Prostate gland (tissue), 2 donors: ENCODE measurements at places on chromosomes 16 and 17. TPM values are rescaled to one million over a fixed set of nuclear protein-coding genes. Genes with fewer than 3 reads are reported as not detected.

DNA sequence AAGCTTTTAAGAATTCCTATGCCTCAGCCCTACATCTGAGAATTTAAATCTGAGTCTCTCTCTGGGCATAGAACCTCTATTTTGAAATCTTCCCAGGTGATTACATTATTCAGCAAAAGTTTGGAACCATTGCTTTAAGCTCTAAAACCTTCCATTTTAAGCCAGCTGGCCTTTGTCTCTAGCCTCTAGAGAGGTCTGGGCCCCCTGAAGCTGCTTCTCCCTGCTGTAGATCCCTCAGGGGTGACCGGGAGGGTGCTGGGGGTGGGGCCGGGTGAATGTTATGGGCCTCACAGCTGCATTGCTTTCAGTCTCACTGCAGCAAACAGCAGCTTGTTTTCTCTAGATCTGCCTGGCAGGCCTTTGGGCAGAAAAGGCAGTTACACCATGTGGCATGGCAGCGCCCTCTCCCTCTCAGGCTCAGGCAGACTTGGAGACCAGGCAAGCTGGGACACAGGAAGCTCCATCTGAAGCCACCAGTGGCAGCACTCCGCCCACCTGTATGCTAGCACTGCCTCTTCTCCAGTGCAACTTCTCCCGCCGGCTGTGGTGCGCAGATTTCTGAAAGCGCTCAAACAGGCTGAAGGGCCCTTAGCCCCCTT, 66.3 kb downstream of the MPRIP start:
- H3K27ac ChIP-seq, result peak overlapping the region; percentile 4
- H3K36me3 ChIP-seq, result no peaks in the 10 kb centered on the region
- no peaks in the 10 kb centered on the region for H3K27me3 ChIP-seq

- H3K4me1 ChIP-seq, result no peaks in the 10 kb centered on the region
- H3K36me3 ChIP-seq, result peaks cover 8% of the 10 kb centered on the region
- H3K27me3 ChIP-seq, result no peaks in the 10 kb centered on the region
These were observed 667 bp downstream of the PSMD3 start for GRCh38 chr17:39981207-39981741.

DNA sequence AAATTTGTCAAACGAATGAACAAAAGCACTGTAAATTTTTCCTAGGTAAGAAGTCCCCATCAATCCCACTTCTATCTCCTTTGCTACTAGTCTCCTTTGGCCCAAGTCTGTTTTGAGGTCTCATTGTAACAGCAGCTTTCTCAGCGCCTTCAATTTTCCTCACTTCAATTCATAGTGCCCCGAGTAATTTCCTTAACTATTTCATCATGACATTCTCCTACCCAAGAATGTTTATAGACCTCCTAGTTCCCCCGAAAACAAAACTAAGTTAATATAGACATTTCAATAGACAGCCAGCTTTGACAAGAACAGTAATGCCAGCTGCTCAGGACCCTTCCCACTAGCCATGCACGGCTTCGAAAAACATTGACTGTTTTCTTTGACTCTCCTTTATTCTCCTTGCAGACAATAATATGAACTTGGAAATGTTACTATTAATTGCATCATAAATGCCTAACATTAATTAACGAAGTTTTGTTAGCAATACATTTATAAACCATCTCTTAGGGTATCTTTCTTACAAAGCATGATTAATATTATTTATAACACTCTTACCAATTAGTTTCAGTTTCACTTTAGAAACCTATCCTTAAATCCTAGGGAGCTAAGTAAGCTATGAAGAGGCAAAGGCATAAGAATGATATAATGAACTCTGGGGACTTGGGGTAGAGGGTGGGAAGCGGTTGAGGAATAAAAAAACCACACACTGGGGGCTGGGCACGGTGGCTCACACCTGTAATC, 22.8 kb downstream of the GLG1 start:
- H3K27me3 ChIP-seq, result no peaks in the 10 kb centered on the region
- no peaks in the 10 kb centered on the region for H3K36me3 ChIP-seq
- no peak overlapping the region for H3K27ac ChIP-seq
- no peak overlapping the region for H3K4me3 ChIP-seq

Gene APPBP2
- total RNA-seq, result 50.0 TPM

DNA sequence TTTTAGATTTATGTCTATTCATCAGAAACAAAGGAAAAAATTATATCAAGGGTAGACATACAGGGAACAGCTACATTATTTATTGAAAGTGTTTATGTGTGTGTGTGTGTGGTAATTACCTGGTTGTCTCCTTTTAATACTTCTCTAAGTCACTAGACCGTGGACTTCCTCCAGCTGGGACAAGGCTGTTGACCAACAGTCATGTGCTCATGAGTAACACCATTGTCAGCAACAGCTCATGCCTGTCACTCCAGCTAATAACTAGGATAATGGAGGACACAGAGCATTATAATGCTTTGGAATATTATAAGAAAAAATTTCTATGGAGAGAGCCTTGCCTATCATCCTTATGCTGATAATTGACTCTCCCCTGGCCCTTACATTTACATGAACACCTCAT, 125.3 kb upstream of the SALL1 start:
- H3K27ac ChIP-seq, result no peak overlapping the region
- no peaks in the 10 kb centered on the region for H3K36me3 ChIP-seq
- no peaks in the 10 kb centered on the region for H3K4me1 ChIP-seq
- no peak for DNase-seq
- H3K27me3 ChIP-seq, result no peaks in the 10 kb centered on the region
- H3K4me3 ChIP-seq, result no peak overlapping the region

- H3K36me3 ChIP-seq, result no peaks in the 10 kb centered on the region
- peaks cover 7% of the 10 kb centered on the region for H3K4me1 ChIP-seq
- H3K27me3 ChIP-seq, result no peaks in the 10 kb centered on the region
- H3K27ac ChIP-seq, result peak overlapping the region; percentile 6
These were observed 61.4 kb downstream of the ZDHHC7 start for GRCh38 chr16:84949772-84950436.

- no peak for DNase-seq
- H3K27ac ChIP-seq, result no peak overlapping the region
- H3K4me3 ChIP-seq, result no peak overlapping the region
- H3K27me3 ChIP-seq, result no peaks in the 10 kb centered on the region
These were observed 11.0 kb downstream of the ITGAM start for GRCh38 chr16:31270795-31271194.

DNA sequence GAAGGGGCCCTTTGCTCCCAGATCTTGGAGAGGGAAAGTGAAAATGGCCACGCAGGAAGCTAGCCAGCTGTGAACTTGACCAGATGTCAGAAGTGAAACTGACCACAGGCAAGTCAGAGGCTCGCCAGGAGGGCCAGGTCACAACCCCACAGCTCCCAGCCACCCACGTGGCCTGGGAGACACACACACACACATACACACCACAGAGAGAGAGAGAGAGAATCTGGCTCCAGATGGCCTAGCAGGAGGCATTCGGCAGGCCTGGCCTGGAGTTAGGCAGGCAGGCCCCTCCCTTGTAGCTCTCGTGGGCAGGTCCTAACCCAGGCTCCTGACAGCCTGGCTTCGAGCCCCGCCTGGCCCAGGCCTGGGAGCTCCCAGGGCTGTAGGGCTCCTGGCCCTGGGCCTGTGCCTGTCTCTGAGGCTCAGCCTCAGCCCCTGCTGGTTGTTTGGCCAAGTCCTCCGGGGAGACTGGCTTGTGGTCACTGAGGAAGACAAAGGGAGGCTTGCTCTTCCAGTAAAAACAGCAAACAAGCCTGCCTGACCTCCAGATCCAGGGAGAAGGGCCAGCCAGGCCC, 20.2 kb downstream of the NGFR start:
- no peak overlapping the region for H3K4me3 ChIP-seq
- peak; percentile 83 for DNase-seq
- no peaks in the 10 kb centered on the region for H3K27me3 ChIP-seq

- no peak overlapping the region for H3K27ac ChIP-seq
- no peaks in the 10 kb centered on the region for H3K27me3 ChIP-seq
- DNase-seq, result no peak
- no peaks in the 10 kb centered on the region for H3K4me1 ChIP-seq
- no peak overlapping the region for H3K4me3 ChIP-seq
- no peaks in the 10 kb centered on the region for H3K36me3 ChIP-seq
These were observed 10.9 kb upstream of the C16orf54 start for GRCh38 chr16:29756654-29757053.

Gene GLP2R
- 0.34 TPM for total RNA-seq

- no peaks in the 10 kb centered on the region for H3K36me3 ChIP-seq
- H3K27me3 ChIP-seq, result no peaks in the 10 kb centered on the region
- H3K4me1 ChIP-seq, result no peaks in the 10 kb centered on the region
- no peak overlapping the region for H3K4me3 ChIP-seq
- H3K27ac ChIP-seq, result no peak overlapping the region
- no peak for DNase-seq
These were observed 441.9 kb downstream of the CDH13 start for GRCh38 chr16:83068686-83069085.

- no peak for DNase-seq
- H3K27ac ChIP-seq, result no peak overlapping the region
- H3K4me1 ChIP-seq, result no peaks in the 10 kb centered on the region
- H3K4me3 ChIP-seq, result no peak overlapping the region
- H3K36me3 ChIP-seq, result no peaks in the 10 kb centered on the region
These were observed 66.6 kb downstream of the SIAH1 start for GRCh38 chr16:48318630-48319029.

Gene LGALS9B
- not detected for total RNA-seq

DNA sequence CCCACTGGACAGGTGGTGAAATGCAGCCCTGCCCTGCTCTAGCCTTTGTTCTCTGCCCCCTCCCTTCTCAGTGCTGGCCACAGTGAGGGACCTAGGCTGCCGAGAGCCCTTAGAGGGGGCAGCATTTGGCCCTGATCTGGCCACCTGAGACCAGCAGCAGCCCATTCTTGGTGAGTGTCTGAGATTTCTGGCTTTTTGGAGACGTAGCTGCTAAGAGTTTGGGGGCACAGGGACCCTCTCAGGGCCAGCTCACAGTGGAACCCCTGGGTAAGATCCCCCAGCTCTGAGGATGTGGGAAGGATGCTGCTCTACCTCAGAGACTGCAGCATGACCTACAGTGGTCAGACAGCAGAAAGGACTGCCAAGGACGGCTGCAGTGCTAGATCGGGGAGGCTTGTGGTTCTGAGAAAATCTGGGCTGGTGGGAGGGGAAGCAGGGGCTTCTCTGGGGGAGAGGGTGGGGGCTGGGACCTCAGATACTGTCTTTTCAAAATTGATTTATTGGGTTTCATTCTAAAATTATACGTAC, 13.3 kb downstream of the GRB7 start:
- no peaks in the 10 kb centered on the region for H3K27me3 ChIP-seq
- no peak overlapping the region for H3K4me3 ChIP-seq
- H3K4me1 ChIP-seq, result no peaks in the 10 kb centered on the region
- DNase-seq, result no peak
- no peaks in the 10 kb centered on the region for H3K36me3 ChIP-seq

GRCh38 chr17:81193470-81194224, 27.6 kb upstream of the AATK start:
- no peaks in the 10 kb centered on the region for H3K36me3 ChIP-seq
- H3K4me3 ChIP-seq, result no peak overlapping the region
- no peak for DNase-seq
- no peaks in the 10 kb centered on the region for H3K4me1 ChIP-seq

Gene RUSF1
- total RNA-seq, result 153 TPM

Gene SPOP
- 80.8 TPM for total RNA-seq

Gene ADGRG3
- not detected for total RNA-seq

GRCh38 chr16:84390131-84390785, 21.9 kb downstream of the ATP2C2 start:
- no peaks in the 10 kb centered on the region for H3K4me1 ChIP-seq
- no peaks in the 10 kb centered on the region for H3K27me3 ChIP-seq
- H3K27ac ChIP-seq, result no peak overlapping the region
